ENCODE measurements at places on chromosomes 11 and 22. TPM values are rescaled to one million over a fixed set of nuclear protein-coding genes. Genes with fewer than 3 reads are reported as not detected.

- no peak for DNase-seq
Observed at GRCh38 chr11:115166820-115167219, 337.4 kb downstream of the CADM1 start.

Gene SLC15A3
- 0.27 TPM for polyA plus RNA-seq

- no peak for DNase-seq
Observed at GRCh38 chr11:101686514-101686913, 102.7 kb upstream of the TRPC6 start.

GRCh38 chr11:45158891-45159605, 12.6 kb downstream of the PRDM11 start:
- DNase-seq: no peak

DNA sequence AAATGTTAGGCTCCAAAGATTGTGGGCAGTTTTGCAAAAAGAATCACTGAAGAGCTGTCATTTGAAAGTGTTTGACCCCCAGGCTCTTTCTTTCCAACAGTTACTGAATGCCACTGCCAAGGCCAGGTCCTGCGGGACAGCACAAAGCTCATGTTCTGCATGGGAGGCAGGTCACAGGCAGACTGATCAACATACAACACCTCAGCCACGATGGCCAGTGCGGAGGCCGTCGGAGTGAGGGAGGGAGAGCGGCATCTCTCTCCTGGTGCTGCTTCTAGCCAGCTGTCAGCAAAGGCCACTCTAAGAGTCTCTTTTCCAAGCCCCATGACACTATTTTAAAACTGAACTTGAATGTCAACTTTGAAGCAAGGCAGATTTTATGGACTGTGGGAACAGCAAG, 49.9 kb downstream of the ARFGAP3 start:
- DNase-seq: no peak

- DNase-seq: no peak
Observed at GRCh38 chr11:115518983-115519628, 14.9 kb upstream of the CADM1 start.

DNA sequence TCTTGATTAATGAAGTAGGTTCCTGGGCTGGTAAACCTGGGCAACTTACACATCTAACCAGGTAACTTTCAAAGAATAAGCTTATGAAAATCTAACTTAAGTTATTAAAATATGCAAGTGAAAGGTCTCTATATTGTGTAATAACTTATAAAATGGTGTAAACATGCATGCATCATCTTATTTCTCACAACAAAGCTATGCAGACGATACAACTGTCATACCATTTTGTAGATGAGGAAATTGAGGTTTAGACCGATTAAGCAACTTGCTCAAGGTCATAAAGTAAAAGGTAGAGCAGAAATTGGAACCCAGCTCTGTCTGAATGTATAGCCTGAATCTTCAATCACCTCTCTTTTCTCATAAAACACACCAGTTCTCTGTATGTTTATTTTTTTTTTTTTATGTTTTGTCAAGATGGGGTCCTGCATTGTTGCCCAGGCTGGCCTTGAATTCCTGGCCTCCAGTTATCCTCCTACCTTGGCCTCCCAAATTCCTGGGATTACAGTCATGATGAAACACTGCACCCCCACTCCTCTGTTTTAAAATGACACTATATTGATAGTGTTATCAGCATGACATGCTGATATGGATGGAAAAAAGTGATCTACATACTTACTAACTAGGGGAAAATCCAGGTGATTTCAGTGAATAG, 109.6 kb downstream of the SGSM3 start:
- no peak for DNase-seq

Gene DMC1
- polyA plus RNA-seq: not detected

DNA sequence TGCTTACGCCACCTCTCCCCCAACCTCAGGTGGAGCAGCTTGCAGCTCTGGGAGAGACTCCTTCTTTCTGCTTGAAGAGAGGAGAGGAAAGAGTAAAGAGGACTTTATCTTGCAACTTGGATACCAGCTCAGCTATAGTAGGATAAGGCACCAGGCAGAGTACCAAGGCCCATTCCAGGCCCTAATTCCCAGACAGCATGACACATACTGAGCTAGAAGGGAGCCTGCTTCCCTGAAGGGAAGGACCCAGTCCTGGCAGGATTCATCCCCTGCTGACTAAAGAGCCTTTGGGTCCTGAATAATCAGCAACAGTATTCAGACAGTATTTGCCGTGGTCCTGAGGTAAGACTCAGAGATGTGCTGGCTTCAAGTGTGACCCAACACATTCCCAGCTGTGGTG, 41.4 kb downstream of the PPME1 start:
- no peak for DNase-seq

Data from cardiac muscle cell (in vitro differentiated cells and primary cell).